ENCODE measurements at places on chromosomes 6 and 20. TPM values are rescaled to one million over a fixed set of nuclear protein-coding genes. Genes with fewer than 3 reads are reported as not detected.

DNA sequence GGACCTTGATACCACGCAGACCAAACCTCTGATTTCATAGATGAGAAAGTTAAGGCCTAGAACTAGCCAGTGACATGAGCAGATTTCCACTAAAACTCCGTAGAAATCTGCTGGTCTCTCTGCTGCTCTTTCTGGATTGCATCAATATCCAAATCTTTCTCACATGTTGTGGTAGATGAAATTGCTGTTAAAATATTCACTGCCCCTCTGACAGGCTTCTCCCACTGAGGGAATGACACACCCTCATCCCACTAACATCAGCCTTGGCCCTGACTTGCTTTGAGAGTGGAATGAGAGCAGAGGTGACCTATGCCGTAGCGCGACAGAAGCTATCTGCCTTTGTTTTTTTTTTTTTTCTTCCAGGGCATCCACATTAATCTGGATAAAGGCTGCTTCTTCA lies 20.4 kb upstream of the EXOC2 start:
- no peak for DNase-seq

DNA sequence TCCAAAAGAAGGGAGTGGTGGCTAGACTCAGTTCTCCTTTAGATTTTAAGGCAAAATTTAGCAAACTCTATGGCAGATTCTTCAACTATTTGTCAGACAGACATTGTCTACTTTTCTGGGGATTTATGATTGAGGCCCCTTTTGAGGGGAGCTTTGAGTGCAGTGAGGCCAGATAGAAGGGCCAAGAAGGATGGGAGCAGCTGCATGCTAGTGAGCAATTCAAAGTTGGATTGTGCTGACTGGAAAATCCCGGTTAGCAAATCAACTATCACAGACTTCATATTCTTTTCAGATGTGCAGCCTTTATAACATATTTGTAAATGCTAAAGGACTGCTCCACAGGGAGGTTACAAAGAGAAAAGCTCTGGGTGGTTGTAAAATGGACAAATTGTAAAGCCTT lies 35.0 kb upstream of the ESR1 start:
- DNase-seq, result no peak

DNA sequence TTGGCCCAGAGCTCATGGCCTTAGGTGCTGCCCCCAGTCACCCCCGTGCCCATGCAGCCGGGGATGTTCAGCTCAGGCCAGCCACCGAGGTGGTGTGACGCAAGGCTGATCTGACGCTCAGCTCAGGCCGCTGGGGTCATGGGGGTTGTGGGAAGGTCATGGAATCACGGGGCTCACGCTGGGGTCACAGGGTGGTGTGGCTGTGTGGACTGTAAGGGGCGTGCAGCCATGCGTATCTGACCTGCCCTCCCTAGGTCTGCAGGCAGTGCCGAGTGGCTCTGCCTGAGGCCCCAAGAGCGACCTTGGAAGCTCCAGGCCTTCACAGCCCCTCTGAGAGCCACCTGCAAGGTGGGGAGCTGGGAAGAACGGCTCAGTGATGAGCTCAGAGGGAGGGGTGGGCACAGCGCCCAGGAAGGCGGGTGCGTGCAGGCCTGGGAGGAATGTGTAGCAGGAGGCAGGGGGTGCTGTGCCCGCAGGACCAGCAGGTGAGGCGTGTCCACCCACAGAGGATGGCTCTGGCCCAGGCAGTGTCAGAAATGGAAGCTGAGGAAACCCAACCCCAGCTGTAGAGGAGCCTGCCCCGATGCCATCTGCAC lies 27.8 kb downstream of the CHRNA4 start:
- DNase-seq, result no peak

DNA sequence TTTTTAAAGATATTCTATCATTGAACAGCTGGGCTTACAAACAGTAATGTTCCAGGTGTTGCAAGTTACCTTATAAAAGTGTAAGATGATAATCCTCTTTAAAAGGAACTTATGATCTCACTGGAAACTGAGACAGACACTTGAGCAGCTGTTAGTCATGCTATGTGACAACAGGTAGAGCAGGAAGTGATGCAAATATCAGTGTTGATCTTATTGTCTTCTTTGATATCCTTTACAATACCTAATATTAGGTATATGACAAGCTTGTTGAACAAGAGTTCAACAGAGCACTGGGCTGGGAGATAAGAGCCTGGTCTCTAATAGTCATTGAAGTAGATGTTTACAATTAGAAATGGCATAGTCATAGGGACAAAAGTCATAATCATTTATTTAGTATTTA lies 150.0 kb downstream of the UBE3D start:
- no peak for DNase-seq

GRCh38 chr20:34544109-34544796 lies 14.3 kb upstream of the MAP1LC3A start:
- peak; percentile 25 for DNase-seq

TSPYL1 gene
- 111 TPM for total RNA-seq

Data from hematopoietic multipotent progenitor cell (in vitro differentiated cells).